CD4-positive, CD25-positive, alpha-beta regulatory T cell (primary cell): ENCODE measurements at places on chromosomes 6 and 20.

DNA sequence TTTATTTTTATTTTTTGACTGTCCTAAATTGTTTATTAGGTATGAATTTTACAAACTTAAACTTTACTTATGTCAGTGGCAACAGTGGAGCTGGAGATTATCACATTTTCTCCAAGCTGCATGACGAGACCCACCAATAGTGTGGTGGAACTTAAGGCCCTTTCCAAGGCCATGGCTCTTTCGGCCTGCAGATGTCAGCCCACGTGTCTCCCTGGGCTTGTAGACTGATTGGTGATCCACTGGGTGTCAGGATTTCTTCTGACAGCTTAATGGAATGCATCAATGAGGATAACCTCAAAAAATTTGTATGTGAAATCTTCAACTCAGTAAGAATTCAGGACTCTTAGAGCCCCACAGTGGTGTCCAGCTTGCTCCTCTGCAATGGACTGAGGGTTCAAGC is 32.3 kb upstream of the OVOL2 start:
- DNase-seq: no peak

GRCh38 chr6:46352541-46353268 is 138.5 kb downstream of the RCAN2 start:
- no peak for DNase-seq

- DNase-seq: no peak
These were observed 8.2 kb upstream of the PYGB start for GRCh38 chr20:25239387-25240370.

- no peak for DNase-seq
These were observed 39.7 kb downstream of the PXDC1 start for GRCh38 chr6:3711776-3712175.

GRCh38 chr6:2859185-2859700 is 17.6 kb upstream of the SERPINB1 start:
- DNase-seq: no peak

- DNase-seq: no peak
These were observed 79.8 kb downstream of the PRDM1 start for GRCh38 chr6:106165885-106166485.

DNA sequence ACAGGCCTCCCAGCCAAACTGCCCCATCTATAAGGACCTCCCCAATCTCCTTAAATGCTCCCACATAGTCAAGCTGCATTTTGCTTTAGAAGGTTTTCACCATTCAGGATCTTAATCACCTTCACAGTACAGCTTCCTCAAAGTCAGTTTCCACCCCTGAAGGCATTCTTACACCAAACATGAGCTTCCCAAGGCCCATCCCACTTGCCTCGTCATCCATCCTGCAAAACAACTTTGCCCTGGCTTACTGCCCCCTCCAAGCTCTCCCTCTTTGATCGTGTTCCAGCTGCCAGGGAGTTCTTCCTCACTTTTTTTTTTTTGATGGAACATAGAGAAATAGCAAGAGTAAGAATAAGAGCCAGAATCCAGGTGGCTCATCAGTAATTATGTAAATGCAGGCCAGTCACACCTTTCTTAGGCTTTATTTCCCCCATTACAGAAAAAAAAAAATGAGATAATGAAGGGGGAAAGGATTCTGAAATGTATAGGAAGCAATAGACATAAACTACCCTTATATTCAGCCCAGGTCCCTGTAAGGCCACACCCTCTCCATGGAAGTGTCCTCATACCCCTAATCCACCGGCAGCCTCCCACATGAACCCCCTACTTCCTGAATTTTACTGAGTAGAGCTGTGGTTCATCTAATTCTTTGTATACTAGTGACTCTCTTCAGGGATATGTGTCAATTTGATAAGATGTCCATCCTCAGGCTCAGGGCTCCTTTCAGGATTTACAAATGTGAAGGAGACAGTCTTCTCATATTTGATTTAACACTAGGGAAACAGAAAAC is 12.7 kb downstream of the TRIM27 start:
- no peak for DNase-seq

- DNase-seq: peak; percentile 75
These were observed 1.5 kb upstream of the GMEB2 start for GRCh38 chr20:63628246-63628975.

DNA sequence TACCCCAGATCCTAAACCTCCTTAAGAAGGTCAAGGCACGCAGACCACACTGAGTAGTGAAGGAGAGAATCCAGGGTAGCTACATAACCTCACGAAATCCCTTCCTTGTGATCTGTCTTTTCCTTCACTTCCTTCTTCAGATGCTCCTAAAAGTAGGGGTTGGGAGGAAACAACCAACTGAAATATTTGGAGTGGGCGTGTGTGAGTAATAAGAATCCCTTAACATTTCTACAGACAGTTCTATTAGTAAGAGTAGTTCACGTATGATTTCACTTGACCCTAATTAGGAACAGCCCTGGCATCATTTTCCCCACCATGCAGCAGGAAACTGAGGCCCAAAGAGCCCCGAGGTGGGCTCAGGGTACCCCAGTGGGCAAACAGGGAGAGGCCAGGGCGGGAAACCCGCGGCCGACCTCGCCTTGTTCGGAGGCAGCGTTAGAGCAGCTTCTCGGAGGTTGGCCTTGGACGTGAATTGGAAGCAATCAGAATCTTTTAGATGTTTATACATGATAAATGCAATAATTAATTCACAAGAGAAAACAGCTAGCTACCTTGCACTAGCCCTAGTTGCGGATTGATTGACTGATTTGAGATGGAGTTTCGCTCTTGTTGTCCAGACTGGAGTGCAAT is 859 bp upstream of the RAE1 start:
- no peak for DNase-seq

DNA sequence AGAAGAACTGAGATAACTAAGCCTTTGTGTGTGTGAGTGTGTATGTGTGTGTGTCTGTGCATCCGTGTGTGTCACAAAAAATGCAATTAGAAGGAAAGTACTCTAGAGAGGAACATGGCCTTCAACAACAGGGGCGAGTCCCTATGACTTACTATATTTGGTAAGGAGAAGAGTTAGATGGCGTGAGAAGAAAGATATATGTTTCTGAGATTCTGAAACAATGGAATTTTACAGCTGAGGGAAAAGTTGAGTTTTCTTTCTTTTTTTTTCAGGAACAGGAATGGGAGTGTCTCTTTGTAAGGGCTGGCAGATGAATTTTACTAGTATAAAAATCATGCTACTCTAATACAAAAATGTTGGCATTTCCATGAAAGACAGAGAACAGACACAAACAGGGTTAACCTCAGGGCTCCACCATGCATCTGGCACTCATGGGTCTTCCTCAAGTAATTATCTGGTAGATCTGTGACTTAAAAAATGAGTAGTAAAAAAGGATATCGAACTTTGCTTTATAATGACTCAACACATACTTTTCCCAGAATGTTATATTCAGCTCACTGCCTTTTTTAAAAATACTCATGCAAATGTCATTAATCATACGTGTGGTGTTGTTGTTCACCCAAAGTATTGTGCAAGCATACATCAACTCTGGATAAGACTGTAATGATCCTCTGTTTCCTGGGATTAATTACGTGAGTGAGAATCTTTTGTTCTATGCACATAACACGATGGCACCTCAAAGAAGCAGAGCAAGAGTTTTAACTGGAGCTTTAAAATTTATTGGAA is 12.8 kb upstream of the SASH1 start:
- no peak for DNase-seq

DNA sequence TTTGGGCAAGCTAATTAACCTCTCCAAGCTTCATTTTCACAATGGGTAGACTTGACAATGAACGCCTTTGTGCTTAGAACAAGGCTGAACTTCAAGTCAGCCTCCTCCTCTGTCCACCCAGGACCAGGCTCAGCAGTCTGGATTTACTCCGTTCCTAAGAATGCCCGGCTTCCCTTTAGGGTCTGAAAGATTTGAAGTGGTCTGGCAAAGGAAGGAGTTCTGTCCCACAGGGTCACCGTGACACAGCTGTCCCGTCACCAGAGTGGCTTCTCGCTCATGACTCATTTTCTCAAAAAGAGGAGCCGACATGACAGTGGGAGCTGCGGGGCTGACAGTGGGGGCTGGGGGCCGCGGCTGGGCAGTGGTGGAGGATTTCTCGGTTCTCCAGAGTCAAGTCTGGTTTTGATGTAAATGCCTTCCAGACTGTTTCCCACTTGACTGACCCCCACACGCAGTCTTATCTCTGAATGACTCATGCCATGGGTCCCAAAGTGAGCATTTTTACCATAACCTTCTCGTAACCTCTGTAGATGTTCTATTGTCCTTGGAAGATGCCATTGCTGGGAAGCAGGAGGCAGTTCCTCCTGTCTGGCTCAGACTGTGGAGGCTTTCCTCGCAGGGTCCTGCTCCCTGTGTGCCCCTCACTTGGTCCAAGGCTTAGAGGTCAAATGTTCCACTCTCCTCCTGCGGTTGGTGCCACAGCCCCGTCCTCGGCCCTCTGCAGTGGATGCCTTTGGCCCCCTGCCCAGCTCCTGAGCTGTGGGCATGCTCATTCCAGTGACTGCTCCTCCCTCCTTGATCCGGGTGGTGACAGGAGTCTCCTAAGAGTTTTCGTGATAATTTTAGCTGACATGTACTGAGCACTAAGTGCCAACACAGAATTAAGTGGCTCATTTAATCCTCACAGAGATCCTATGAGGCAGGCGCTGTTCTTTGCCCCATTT is 253.1 kb downstream of the FNDC1 start:
- DNase-seq: no peak

DNA sequence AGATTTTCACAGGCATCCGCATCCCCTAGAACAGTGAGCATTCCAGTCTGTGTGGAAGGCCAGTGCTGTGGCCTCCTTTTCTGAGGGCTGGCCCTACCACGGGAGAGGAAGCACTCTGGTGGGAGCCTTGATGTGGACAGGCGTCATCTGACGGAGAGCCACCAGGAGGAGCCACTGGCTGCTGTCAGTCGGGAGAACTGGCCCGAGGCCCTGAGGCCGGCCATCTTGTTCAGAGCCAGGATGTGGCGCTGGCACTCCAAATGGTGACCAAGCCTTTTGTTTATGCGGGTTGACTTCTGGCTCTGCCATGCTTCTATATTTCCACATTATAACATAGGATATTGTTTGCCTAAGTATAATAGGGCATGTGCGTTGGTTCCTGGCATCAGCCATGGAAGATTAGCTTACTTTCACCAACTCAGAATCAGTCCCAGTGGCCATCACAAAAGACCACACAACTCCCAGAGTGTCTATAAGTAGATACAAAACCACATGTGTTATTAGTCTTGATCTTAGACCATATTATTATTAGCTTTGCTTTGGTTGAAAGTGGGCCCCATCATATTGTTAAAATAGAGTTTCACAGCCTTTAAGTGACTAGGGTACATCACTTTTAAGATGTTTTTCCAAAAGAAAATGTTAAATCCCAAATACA is 273.9 kb upstream of the TAB2 start:
- DNase-seq: no peak

GRCh38 chr20:3084283-3084985 is at the start of gene AVP:
TSS of gene AVP (minus strand) at chr20:3084724. CDS start at chr20:3084674, 50 bp downstream.
- DNase-seq: no peak

DNA sequence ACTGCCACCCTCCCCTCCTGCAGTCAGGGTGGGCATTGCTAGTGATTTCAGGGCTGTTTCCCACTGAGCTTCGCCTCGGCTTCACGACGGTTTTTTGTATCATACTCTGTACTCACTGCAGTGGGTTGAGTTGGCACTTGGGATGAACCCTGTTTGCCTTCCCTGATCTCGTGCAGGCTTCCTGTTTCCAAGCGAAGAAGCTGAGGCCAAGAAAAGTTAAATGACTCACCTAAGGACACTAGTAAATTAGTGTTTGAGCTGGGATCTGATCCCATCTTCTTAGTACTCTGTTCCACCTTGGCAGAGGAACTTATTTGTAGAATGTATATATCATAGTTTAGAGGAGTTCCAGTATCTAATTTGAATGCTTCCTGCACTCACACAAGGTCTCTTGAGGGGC is 50.3 kb upstream of the VSTM2L start:
- DNase-seq: no peak

DNA sequence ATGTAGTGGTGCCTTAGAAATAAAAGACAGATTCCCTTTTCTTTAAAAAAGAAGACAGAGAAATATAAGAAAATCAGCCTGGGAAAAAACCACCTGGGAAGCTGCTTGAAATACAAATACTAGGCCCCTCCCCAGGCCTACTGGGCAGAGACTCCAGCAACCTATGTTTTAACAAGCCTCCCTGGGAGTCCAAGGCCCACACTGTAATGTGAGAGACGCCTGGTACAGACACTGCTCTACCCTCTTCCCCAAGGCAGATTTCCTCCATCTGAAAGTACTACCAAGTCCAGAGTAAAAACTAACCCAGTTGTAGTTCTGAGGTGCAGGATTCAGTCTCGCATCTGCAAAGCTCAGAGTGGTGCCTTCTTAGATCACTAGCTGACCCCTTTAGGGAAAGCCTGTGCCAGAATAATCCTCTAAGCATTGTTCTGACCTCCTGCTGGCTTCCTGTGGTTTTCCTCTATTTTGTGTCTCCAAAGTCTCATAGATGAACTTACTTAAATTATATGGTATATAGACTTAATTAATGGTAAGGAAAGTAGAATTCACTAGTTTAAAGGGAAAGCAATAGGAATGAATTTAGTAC is 270.2 kb upstream of the SLC35B3 start:
- DNase-seq: no peak

GRCh38 chr6:101118136-101118396 is 236.9 kb upstream of the ASCC3 start:
- no peak for DNase-seq

GRCh38 chr6:152478377-152479010 is 158.7 kb downstream of the SYNE1 start:
- no peak for DNase-seq

GRCh38 chr6:43940071-43940392 is 170.0 kb downstream of the VEGFA start:
- DNase-seq: no peak

GRCh38 chr6:33996120-33996475 is 149.8 kb downstream of the GRM4 start:
- DNase-seq: no peak

DNA sequence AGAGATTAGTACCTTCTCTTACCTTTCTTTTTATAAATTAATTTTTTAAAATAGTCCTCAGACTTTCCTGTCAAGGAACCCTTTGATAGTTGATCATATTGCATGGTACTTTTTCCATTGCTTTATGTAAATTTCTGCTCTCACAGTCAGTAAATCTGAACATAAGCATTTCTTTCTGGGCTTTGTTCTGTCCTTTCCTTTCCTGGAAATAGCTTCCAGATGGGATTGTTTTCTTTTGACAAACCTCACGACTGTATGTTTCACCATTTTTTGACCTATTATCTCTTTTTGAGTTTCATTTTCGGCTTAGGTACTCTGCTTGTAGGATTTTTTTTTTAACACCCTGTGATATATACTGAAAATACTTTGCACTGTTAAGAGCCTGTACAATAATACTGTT is 32.6 kb downstream of the UTRN start:
- no peak for DNase-seq

GRCh38 chr6:145761584-145761983 is 26.3 kb upstream of the EPM2A start:
- DNase-seq: peak; percentile 16

DNA sequence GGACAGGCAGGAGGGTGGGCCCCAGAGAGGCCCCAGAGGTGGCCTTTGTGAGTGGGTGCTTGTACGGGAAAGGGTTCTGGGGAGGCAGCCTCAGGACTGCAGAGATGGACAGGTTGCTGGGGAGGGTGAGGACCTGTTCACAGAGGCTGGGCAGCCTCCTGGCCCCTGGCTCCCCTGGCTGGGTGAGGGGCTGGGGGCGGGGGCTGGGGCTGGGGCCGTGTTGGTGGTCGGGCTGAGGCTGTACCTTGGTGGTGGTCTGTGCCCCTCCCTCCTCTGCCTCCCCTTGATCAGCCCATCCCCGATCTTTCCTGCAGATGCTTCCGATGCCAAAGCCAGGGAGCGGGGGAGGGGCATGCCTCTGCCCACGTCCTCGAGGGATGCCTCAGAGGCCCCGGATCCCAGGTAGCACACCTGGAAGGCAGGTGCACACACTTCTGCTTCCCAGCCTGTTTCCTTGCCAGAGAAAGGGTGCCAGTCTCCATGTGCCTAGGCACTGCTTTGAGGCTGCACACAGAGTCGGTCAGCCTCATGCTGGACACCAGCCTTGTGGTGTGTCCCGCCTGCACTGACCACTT is 4.8 kb downstream of the TCEA2 start:
- DNase-seq: no peak
